ENCODE measurements at places on chromosomes 7 and 10.

GRCh38 chr7:143373255-143373794 lies 7.8 kb upstream of the ZYX start:
- DNase-seq = no peak

DNA sequence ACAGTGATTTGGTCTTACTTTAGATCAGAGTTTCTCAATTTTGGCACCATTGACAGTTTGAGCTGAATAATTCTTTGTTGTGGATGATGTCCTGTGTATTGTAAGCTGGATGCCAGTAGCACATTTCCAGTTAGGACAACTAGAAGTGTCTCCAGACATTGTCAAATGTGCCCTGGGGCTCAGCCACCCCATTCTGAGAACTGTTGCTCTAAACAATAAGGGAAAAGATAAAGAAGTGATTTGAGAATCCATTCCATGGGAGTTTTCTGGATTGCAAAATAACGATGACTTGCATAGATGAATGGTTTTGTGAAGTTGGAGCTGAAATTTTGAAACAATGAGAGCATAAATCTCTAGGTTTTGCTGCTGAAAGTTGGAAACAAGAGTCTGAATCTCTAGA lies 44.6 kb downstream of the NUP205 start:
- no peak for DNase-seq

DNA sequence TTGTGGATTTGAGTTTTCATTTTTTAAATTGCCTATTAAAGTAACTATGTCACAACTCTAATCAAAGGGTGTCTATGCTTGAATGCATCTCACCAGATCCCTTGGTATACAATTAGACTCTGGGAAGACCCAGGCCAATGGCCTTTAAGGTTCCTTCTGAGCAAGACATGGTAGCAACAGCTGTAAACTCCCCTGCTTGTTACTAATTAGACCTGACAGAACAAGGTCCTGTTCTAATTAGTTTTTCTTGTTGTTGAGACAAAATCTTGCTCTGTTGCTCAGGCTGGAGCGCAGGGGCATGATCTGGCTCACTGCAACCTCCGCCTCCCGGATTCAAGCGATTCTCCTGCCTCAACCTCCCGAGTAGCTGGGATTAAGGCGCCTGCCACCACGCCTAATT lies 2.9 kb downstream of the MYH16 start:
- DNase-seq = no peak

DNA sequence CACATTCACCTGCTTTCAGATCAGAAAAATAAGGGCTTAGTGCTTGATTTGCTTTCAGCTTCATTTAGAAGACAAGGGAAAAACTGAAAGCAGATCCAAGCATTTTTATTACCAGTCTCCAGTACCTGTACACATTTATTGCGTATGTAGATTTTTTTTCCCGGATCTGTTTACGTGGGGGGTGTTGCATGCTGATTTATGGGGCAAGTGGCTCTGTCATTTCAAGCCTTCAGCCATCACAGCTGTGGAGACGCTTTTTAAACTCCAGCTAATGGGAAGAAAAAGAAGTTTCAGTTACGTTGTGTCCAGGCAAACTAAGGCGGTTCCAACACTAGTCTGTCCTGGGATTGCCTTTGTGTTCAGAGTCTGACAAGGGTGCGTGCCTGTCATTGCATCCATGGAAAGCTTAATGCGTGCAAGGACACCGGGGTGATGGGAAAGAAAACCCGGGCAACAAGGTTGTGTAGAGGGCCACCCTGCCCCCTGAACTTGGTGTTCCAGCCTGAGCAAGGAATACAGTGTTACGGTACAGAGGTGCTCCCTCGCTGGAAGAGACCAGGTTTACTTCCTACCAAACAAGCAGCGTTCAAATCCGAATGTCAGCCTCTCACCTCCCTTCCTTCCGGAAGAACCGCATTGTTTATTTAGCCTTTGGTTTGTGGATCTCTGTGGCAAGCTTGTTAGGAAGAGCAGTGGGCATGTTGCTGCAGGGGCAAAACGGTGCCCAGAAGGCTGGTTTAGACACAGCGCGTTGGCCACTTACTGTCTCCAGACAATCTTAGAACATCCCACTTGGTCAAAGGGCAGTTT lies 128.2 kb downstream of the FGFR2 start:
- DNase-seq = no peak

DNA sequence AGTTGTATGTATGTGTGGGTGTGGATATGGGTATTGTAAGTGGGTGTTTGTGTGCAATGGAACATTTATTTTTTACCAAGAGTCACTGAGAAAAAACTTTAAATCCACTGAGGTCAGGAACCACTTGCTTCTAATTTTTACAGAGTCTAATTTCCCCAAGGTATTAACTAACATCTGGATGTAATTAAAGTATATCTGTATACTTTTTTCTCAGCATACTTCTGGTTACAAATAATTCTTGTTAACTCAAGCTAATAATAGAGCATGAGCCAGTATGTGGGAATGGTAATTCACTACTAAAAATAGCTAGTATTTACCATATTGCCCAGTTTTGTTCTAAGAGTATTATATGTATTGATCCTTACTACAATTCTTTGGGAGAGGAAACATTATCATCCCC lies 24.6 kb upstream of the STEAP4 start:
- no peak for DNase-seq

DNA sequence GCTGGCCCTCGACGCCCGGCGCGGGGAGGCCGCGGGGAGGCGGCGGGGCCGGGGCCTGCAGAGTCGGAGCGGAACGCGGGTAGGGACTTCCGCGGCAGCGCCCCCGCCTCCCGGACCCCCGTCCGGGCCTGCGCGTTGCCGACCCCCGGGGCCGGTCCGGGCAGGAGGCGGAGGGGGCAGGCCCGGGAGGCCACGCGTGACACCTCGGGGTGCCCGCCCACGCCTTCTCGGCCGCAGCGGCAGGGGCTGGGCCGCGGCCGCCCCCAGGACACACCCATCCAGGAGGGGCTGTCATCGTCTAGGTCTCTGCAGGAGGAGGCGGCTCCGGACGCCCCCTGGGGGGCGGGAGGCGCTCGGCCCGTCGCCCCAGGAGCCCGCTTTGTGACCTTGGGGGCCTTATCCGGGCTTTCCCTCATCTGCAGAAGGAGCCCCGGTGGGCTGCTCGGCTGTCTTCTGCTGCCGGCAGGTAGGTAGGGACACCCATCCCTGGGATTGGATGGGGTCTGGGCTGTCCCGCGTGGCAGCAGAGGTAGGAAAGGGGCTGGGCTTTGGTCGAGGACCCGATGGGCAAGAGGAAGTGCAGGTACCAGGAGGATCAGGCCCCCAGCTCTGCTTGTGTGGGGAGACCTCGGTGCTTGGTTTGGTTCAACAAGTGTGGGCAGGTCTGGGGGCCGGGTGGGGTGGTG lies 569 bp downstream of the ZNF316 start:
- peak; percentile 56 for DNase-seq

GRCh38 chr10:131743190-131744151 lies 157.3 kb upstream of the PPP2R2D start:
- peak; percentile 34 for DNase-seq

DNA sequence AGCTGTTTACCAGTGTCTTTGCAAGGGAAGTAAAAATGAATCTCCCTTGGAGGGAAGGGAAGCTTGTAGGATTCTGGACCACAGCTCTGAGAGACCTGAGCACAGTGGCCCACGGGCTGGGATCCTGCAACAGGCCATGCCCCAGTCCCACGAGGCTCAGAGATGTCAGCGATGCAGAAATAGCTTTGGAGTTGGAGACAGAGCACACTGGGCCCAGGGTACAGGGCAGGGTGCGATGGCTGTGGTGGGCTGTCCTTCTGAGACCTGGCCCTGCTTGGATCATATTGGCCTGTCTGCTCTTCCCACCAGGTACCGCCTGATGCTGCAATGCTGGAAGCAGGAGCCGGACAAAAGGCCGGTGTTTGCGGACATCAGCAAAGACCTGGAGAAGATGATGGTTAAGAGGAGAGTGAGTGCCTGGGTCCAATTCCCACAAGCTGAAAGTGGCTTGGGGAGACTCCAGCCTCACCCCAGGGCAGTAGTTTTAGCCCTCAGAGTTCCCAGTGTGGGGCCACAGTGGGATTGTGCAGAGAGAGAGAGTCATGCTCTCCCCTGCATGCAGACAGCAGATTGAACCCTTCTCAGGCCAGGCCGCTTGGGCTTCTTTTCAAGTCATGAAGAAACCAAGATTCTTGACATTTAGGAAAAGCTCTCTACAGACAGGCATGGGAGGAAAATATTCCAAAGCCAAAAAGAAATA lies 13.5 kb upstream of the CSGALNACT2 start:
- DNase-seq = no peak

GRCh38 chr7:41916450-41916927 lies 213.6 kb upstream of the INHBA start:
- DNase-seq = peak; percentile 12

DNA sequence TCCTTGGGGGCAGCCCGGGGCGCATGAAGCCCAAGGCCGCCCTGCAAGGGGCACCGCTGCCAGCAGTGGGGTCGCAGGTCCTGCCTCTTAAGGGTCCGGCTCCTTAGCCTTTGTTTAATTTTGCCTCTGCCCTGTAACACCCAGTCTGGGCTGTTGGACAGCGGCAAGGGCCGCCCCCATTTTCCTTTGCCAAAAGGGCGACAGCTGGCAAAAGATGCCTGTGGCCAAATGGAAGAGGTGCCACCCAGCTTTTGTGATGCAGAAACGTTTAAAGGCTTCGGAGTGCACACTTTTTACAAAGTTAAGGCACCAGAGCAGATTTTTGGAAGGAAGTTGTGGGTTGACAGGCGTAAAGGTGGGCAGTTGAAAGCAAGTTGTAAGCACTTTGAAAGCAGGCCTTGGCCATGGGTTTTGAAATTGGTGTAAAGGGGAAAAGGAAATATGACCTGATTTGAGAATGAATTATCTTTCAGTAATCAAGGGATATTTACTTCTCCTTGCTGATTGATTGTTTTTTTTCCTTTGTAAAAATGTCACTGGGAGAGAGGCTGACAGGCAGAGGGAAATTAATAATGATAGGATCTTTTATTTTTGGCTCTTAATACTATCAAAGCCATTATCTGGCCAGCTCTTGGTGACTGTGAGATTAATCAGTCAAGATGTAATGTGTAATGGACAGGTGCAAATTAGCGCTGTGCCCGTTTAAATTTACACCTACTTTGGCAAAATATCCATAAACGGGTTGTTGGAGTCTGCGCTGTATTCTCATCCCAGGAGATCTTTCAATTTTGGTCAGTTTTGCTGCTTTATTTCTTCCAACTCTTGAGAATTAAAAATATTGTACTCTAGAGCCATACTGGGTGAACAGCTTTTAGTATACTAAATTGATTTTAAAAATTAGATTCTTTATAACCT lies 1.2 kb downstream of the CASD1 start:
- peak; percentile 78 for DNase-seq

DNA sequence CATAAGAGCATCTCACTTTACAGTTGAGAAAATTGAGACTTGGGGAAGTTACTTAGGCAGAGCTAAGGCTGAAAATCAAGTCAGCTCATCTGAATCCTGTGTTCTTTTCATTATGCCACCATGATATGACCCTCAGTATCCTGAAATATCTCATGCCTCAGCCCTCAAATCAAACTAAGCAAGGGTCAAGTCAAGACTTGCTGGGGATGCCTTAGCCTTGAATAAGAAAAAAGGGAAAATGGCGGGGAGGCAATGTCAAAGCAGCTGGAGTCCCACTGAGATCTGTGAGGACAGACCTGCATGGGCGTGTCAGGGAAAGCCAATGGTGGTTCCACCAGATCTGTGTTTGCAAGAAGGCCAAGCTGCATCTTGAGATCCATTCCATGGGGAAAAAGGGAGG lies 91.0 kb upstream of the CACUL1 start:
- DNase-seq = no peak

DNA sequence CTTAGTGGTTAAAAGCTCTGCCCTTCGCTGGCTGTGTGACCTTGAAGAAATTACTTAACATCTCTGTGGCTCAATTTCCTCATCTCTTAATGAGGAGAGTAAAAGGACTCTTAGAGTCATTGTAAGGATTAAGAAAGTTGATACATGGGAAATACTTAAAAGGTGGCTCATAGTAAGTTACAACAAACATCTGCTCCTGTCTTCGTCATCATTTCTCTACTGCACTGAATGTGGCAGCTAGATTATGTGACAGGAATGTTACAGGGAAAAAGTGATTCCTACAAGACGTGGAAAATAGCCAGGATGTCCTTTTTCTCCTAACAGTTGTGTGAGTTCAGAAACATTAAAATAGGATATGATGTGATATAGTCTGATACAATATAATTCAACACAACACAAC lies 184.7 kb downstream of the FRMD4A start:
- no peak for DNase-seq

GRCh38 chr10:112287844-112288243 lies 4.6 kb downstream of the TECTB start:
- no peak for DNase-seq

GRCh38 chr10:124319926-124320391 lies 98.8 kb downstream of the OAT start:
- no peak for DNase-seq

DNA sequence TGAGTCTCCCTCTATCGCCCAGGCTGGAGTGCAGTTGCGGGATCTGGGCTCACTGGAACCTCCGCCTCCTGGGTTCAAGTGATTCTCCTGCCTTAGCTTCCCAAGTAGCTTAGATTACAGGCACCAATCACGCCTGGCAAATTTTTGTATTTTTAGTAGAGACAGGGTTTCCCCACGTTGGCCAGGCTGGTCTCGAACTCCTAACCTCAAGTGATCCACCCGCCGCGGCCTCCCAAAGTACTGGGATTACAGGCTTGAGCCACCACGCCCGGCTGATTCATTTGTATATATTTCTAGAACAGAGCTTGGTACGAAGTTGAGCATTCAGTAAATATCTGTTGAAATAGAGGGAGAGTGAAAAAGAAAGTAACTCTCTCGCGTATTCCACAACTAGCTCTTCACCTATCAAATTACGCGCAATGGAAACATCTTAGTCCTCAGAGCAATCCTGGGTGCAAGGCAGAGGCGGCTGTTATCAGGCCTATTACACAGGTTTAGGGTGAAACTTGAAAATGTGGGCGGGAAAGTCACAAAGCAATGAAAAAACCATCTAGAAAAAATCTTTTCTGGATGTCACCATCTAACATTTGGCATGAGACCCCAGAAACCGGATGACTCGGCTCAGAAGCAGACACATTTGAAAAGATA lies 707 bp upstream of the GHITM start:
- no peak for DNase-seq

- no peak for DNase-seq
These were observed 46.5 kb upstream of the PTN start for GRCh38 chr7:137390076-137390475.

DNA sequence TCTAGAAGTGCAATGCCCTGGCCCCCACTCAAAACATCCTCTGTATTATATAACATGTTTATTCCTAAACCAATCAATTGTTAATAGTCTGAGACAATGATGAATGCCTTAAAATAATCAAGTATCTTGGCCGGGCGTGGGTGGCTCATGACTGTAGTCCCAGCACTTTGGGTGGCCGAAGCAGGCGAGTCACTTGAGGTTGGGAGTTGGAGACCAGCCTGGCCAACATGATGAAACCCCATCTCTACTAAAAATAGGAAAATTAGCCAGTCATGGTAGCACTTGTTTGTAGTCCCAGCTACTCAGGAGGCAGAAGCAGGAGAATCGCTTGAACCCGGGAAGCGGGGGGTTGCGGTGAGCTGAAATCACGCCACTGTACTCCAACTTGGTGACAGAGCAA lies 29.4 kb upstream of the CACNA2D1 start:
- DNase-seq = no peak

DNA sequence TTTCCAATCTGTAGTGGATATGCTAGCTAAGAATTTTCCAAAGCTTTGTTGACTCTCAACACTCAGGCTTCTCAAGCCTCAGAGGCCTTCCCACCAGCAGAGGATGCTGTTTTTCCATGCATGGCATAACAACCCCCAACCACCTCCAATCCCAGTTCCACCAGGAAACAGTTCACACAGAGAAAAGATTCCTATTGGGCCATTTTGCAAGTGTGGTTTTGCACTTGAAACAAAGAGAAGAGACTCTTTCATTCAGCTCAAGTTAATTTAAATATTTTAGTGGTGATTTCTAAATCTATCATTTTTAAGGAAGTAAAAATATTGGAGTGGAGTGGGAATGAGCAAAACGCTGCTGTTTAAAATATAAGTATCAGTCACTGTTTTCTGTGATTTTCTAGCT lies 105.6 kb upstream of the COL1A2 start:
- DNase-seq = peak; percentile 87
